ENCODE measurements at places on chromosomes 11 and 22. TPM values are rescaled to one million over a fixed set of nuclear protein-coding genes. Genes with fewer than 3 reads are reported as not detected.

Gene ZBTB3
- 4.2 TPM for polyA plus RNA-seq

Gene ASCL2
- 0.19 TPM for polyA plus RNA-seq

Gene OR2D2
- not detected for polyA plus RNA-seq

Gene SCN4B
- polyA plus RNA-seq = 1.0 TPM

Gene INS
- 8,847 TPM for polyA plus RNA-seq

Gene CCDC117
- 13.3 TPM for polyA plus RNA-seq

Gene USH1C
- 1.8 TPM for polyA plus RNA-seq
